ENCODE measurements at places on chromosomes 13 and 19.

DNA sequence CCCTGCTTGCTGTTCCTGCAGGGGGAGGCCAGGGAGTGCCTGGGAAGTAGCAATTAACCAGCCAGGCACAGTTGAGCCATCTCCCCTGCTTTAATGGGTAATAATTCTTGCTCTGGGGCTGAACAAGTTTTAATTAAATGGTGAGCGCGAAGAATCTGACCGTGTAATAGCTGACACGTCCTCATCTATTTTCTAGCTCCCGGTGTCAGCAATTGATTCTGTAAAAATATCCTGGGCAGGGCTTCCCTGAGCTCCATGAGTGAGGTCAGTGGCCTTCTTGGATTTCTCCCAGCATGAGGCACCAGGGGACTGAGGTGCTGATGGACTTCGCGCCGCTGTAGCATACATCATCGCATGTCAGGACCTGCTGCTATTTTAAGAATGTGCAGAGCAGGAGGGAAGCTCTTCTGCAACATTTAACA is 26.9 kb downstream of the SIPA1L3 start:
- DNase-seq = no peak

GRCh38 chr13:74838096-74838495 is 643.9 kb downstream of the TBC1D4 start:
- peak; percentile 5 for DNase-seq

DNA sequence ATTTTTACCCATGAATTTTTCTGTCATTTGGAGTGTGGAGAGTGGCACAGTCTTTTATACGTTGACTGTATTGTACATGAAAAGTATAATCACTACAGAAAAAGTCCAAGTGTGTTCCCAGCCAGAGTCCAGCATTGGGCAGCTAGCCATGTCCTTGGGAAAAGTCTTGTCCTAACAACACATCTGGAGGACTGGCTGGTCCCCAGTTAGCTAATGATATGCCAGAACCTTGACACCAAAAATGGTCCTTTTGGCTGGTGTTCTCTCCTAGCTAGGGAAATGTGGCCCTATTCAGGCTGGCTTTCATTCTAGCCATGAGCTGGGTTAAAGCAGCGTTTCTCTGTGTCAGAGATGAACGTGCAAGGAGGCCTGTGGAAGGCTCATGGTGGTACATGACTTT is 98.9 kb downstream of the ESD start:
- no peak for DNase-seq

DNA sequence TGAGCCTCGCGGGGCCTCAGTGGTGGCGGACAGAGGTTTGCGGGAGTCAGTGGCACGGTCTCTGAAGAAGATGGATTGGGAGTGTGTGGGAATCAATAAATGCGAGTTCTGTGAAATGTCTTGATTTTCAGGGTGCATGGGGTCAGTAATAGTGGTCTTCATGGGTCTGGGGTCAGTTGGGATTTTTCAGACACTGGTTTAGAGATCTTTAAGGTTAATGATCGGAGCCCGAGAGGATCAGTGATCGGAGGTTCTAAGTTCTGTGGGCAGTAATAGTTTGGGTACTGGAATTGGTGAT is 377 bp downstream of the ZNF793 start:
- DNase-seq = no peak

GRCh38 chr13:84536906-84537305 is 654.6 kb upstream of the SLITRK1 start:
- no peak for DNase-seq

- DNase-seq = no peak
These were observed 10.5 kb downstream of the PEAK3 start for GRCh38 chr19:2271234-2272103.

- peak; percentile 16 for DNase-seq
These were observed 1.7 kb downstream of the PRR12 start for GRCh38 chr19:49592486-49593232.
